Amniotic epithelial cell (primary cell): ENCODE measurements at places on chromosomes 16 and 17.
A peak's percentile ranks its signal among the peaks of the same experiment; 100 is the strongest.

- no peak for DNase-seq
Observed at GRCh38 chr16:80433623-80434022, 107.2 kb upstream of the DYNLRB2 start.

- no peak for DNase-seq
Observed at GRCh38 chr16:84408314-84408690, 40.0 kb downstream of the ATP2C2 start.

GRCh38 chr17:40371261-40371929, 6.9 kb upstream of the GJD3 start:
- no peak for DNase-seq

DNA sequence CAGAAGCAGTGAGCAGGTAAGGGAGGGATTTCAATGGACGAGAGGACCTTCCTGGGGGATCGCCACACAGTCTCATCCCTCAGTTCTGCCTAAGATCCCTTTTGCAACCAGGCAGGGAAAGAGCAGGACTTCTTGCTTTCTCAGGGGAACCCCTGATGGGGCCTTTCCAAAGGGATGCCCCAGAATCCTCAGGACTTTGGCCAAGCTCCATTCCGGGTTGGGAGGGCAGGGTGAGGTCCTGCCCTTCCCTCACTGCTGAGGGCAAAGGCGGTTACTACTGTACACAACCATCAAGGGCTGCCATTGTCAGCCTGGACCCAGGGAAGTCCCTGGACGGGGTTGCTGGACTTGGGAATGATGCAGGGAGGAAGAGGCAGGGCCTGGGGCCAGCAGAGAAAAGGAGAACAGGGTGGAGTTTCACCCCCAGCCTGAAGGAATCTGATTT, 9.7 kb downstream of the PRR29 start:
- no peak for DNase-seq

- peak; percentile 3 for DNase-seq
Observed at GRCh38 chr17:52383493-52384100, 225.1 kb upstream of the CA10 start.

GRCh38 chr17:55386796-55387332, 34.8 kb downstream of the MMD start:
- no peak for DNase-seq

DNA sequence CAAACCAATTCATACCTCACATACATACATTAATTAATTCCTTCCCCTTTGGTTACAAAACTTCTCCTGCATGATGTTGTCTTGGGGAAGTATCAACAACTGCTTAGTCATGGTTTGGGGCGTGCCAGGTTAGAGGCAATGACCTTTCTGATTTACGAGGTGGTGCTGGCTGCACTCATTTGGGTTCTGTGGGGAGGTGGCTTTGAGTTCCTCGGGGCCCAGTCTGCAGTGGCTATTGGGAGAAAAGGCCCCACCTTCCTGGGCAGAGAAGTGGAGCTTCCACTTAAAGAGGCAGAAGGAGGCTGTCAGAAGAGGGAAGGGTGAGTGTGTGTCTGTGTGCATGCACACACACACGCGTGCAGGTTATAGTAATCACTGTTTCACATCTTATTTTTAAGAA, 10.2 kb upstream of the ETV4 start:
- DNase-seq: peak; percentile 69

DNA sequence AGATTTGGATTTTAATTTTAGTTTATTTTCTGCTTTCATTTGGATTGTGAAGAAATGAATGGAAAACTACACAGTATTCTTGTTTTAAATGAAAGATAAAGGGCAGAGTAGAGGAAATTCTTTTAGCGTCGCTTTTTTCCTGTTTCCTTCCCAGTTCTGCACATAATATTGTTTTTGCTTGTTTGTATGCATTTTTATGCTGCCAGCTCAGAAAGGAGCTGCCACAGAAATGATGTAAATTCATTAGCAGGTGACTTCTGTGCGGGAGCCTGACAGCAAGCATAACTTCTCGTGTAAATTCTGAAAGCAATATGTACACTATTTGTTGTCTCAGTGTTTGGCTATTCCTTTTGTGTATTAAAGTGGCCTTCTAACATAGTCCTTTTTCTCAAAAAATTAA, 234.6 kb downstream of the PHKB start:
- no peak for DNase-seq

- no peak for DNase-seq
Observed at GRCh38 chr17:47310186-47310733, 13.5 kb upstream of the EFCAB13 start.

DNA sequence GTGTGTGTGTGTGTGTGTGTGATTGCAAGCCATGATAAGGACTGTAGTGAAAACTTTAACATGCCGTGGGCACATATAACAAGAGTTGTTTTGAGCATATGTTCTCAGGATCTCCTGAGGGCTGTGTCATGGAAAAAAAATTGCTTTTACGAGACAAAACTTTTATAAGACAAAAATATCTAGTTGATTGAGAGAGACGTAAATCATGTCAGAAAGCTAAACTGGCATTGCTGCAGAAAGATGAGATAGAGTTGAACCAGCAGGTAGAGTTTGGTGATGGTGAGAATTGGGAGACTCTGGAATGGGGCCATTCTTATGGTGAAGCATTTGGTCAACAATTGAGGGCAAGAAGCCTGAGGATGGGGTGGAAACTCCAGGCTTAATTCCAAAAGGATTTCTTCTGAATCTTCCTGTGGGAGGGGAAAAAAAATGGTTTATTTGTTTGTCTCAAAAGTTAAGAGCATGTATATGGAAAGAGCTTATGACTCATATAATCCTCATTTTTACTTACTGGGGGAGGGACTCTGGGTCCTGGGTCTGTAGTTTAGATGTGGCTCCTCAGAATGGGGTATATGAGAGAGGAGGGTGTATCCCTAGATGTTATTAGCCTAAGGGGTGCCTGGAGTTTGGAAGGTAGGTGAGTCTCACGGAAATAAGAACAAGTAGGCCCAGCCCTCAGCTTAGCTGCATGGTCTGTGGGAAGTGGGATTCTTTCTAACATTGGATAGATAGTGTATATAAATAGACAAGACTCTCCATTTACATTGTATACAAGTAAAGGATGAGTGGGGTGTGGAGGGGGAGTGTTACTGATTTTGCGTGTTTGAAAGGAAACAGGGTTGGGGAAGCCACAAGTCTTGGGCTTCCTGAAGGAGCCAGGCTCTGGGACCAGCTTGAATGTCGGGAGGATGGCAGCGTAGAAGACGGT, 7.1 kb downstream of the MINK1 start:
- DNase-seq: peak; percentile 31

DNA sequence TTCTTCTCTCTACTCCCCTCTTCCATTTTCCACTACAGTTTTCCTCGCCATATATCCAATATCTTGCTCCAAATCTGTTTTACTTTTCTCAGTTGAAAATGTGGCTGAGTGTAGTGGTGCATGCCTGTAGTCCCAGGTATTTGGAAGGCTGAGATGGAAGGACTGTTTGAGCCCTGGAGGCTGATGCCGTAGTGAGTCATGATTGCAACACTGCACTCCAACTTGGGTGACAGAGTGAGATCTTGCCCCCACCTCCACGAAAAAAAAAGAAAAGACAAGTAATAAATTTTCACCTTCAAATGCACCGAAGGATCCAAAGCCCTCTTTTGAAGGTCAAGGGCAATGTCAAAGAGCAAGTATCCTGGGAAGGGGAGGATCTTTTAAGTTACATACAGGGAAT, 592.3 kb downstream of the TMEM114 start:
- no peak for DNase-seq

DNA sequence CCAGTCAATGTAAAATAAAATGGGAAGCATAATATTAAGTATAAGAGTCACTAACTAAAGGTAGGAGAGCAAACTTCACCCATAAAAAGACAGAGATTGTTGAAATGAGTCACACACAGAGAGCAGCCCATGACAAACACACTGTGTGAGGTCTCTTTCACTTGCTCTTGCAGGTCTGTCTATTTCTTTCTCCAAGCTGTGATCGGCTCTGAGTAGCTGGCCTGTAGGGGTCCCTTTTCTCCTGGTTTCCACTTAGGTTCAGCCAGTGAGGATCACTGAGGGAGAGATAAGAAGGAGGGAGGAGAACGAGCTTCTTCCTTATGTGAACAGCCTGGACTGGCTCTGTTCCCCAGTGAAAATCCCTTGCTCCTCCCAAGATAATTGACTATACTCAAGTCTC, 133.7 kb upstream of the HS3ST3A1 start:
- no peak for DNase-seq

- DNase-seq: no peak
Observed at GRCh38 chr16:8583199-8583598, 7.1 kb downstream of the TMEM114 start.

DNA sequence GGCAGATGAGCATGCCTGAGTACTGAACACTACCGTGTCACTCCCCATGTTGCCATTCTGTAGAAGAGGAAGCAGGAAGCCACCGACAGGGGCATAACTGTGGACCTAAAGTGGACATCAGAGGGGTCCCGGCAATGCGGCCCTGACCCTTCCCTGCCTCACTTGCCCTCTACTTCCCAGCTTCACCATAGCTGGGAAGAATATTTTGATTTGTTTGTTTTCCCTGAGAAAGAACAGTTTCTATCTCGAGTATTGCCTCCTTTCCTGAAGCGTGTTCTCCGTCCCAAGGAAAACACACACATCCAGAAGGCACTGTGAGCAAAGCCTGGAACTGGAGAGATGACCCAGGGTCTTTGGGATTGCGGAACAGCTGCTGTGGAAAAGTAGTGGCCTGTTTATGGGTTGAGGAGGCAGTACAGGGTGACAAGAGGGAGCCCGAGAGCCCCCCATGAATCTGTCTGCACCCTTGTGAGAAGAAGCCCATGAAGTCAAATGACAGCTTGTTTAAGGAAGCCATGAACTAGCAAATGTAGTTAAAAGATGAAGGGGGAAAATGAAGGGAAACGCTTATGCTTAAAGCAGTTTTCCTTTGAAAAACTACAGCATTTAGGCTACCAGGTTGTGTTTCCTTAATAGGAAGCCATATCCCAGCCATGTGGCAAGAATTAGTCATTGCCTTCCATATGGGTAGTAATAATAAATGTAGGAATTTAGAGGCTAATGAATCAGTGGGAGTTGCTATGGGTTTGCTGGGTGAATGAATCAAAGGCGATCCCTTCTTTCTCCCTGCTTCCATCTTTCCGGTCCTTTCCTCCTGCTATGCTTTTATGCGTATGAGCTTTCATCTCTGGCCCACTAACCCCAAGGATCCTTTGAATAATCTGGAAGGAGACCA, 90.0 kb upstream of the TBX2 start:
- DNase-seq: peak; percentile 92

GRCh38 chr17:33201283-33201682, 91.8 kb downstream of the ASIC2 start:
- DNase-seq: no peak

GRCh38 chr17:6069539-6070429, at the start of gene WSCD1:
WSCD1 (plus strand) TSS chr17:6070379; CDS start chr17:6080659, 10,280 bp downstream.
- no peak for DNase-seq

DNA sequence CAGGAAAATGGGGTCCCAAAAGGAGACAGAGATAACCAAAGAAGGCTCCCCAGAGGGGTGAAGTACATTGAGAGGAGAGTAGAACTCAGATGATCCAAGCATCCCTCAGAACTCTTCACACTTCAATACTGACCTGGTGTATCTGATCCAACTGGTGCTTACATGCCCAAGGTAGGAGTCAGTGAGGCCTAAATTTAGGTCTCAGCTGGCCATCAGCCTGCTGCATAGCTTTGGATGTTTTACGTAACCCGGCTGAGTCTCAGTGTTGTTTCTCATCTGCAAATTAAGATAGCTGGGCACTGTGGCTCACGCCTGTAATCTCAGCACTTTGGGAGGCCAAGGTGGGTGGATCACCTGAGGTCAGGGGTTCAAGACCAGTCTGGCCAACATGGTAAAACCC, 11.6 kb upstream of the GOSR2 start:
- no peak for DNase-seq

- peak; percentile 51 for DNase-seq
Observed at GRCh38 chr16:27367461-27368357, 34.3 kb upstream of the IL21R start.

DNA sequence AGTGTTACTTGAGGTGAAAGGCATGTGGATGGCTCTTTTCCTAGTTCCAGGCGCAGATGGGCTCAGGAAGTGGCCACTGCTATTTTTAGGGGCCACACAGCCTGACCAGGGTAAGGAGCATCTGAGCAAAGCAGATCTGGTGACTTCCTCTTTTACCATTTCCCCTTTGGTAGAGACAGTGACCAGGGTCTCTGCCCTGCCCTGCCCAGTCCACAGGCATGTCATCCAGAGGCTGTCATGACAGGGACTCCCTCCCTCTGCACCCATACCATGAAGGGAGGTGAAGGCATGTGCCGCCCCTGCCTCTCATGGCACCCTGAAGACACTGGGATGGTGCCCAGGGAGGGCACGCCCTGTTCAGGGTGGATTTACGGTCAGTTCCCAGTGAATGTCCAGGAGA, 2.2 kb downstream of the PLA2G15 start:
- DNase-seq: no peak

DNA sequence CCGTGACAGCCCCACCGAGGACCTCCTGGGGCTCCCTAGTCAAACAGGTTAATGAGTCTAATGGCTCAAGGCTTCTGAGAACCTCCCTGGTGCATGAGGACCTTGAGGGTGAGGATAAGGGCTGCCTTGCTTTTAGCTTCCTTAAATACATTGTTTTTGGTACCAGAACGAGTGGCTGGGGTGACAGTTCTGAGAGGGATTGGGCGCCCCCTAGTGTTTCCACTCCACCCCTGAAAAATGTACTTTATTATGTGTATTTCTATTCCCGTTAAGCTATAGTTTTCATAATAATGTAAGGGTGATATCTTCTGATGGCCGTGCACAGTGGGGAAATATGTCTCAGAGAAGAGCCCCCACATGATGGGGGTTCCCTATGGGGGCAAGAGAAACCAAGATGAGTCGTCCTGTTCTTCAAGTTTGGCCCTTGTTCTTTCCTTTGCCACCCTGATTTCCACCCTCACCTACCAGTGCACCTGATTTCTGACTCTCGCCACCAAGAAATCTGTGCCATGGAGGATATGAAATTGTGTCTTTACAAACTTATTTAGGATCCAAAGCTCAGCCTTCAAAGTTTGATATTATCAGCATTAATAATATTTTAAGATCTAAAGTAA, 14.5 kb upstream of the VWA3A start:
- DNase-seq: peak; percentile 43

GRCh38 chr17:63963123-63963522, 9.6 kb downstream of the SCN4A start:
- DNase-seq: no peak

- DNase-seq: peak; percentile 30
Observed at GRCh38 chr17:45261577-45262515, at the start of gene SPATA32. SPATA32 (minus strand) TSS chr17:45262094; CDS start chr17:45262016, 78 bp downstream.
